ENCODE measurements at places on chromosomes 7 and 10. TPM values are rescaled to one million over a fixed set of nuclear protein-coding genes. Genes with fewer than 3 reads are reported as not detected.

FGL2 gene
- total RNA-seq = not detected

GRID2IP gene
- 0.10 TPM for total RNA-seq

DNA sequence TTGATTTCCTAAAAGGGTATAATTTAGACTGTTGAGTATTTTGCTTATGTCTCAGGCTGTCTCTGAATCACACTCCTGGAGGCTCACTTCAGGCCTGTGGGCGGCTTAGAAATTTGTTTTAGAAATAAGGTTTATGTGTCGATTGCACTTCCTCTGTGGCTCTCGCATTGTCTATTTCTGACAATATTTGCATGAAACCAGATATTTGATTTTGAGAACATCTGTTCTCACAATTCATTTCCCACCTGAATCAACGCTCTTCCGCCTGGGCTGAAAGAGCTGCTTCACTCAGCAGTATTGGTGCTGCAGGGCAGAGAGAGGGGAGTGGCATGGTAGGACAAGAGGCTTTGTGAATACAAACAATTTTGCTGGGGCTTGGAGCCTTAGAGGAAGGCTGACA is 262.0 kb downstream of the ADRA2A start:
- H3K4me1 ChIP-seq = no peaks in the 10 kb centered on the region
- peaks cover 10% of the 10 kb centered on the region for H3K27me3 ChIP-seq
- no peak for DNase-seq
- no peak overlapping the region for H3K4me3 ChIP-seq

CCL24 gene
- not detected for total RNA-seq

DNA sequence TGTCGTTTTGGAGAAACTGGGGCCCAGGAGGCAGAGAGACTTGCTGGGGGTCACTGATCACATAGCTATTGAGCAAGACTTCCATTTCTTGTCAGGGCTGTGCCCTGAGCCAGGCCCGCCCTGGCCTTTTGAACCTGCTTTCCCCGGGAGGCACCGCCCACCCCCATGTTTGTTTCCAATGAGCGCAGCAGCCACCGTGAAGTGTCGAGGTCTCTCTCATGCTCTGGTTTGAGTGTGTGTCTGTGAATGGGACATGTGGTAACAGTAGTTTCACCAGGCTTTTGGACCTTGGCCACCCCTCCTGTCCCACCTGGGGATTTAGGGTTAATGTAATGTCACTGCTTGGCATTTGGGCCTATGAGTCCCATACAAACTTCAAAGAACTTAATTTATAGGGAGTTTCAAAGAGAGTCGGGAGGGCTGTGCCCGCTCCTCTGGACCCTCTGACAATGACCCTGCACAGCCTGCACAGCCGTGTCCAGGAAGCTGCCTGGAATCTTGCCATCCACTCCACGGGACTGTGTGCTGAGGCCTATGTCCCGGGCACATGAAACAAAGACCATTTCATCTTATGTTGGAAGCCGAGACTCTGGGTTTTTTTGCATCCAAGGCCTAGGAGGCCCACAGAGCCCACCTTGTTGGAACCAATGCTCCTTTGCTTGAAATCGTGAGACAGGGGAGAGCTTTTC is 6.3 kb downstream of the PRF1 start:
- H3K4me1 ChIP-seq = peaks cover 6% of the 10 kb centered on the region
- peaks cover 12% of the 10 kb centered on the region for H3K36me3 ChIP-seq
- no peak for DNase-seq
- no peak overlapping the region for H3K4me3 ChIP-seq
- H3K27me3 ChIP-seq = peaks cover 3% of the 10 kb centered on the region
- no peak overlapping the region for H3K27ac ChIP-seq

DNA sequence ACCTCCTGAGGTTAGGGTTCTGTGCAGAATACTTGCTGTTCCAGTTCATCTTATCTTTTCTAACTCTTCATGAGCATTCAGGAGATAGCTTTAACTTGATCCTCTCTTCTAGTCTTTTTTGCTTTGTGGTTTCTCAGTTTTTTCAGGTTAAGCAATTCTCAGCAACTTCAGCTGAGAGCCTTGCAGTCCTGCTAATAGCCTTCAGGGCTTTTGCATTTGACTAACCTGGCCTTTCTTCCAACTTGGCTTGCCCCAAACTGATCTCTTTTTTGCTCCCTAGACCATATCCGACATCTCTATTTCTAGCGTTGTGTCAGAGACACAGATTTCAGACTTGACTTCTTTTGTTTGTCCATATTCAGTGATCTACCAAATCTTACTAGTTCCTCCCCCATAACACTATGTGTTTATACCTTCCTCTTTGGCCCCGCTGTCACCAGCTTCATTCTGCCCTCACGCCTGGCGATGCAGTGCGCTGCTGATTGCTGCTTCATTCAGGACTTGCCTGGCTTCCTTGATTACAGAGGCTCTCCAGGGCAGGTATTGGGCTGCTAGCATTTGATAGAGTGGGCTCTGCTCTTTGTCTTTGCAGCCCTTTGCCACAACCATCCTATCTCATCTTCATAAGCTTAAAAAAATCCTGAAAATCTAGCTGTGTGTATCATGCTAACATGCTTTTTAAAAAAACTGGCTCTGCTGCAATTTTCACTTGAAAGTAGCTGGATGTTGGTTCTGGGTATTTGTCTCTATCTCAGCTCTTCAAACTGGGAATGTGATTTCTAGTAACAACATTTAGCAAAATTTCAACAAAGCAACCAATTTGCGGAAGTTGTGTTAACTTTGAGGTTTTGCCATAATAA is 9.6 kb downstream of the CUL1 start:
- peak overlapping the region; percentile 37 for H3K27ac ChIP-seq
- peaks cover 3% of the 10 kb centered on the region for H3K36me3 ChIP-seq
- no peak for DNase-seq
- H3K4me3 ChIP-seq = no peak overlapping the region
- peaks cover 84% of the 10 kb centered on the region for H3K4me1 ChIP-seq
- H3K27me3 ChIP-seq = no peaks in the 10 kb centered on the region

GRCh38 chr7:102991540-102992214 is 78.9 kb downstream of the LRRC17 start:
- H3K36me3 ChIP-seq = no peaks in the 10 kb centered on the region
- DNase-seq = peak; percentile 14
- H3K4me1 ChIP-seq = peaks cover 3% of the 10 kb centered on the region
- H3K27ac ChIP-seq = no peak overlapping the region
- H3K27me3 ChIP-seq = no peaks in the 10 kb centered on the region

- DNase-seq = no peak
- no peaks in the 10 kb centered on the region for H3K4me1 ChIP-seq
- no peak overlapping the region for H3K4me3 ChIP-seq
- no peak overlapping the region for H3K27ac ChIP-seq
Observed at GRCh38 chr10:44393834-44394547, 9.1 kb upstream of the CXCL12 start.

COL1A2 gene
- total RNA-seq = 0.26 TPM

DNA sequence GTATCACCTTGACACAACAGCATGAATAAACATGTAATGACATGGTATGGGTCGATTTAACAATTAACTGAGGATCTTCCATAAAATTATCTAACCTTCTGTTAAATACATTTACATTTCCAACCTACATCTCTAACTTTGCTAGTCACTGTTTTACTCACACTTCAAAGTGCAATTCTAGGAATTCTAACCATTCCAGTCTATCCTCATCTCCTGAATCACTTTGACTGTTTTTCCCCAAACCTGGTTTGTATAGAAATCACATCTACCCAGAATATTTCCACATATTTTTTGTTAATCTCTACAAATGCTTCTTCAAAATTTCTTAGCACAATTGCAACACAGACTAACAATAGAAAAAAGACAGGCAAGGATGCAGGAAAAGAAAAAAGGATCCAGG is 6.2 kb downstream of the ABI1 start:
- peaks cover 65% of the 10 kb centered on the region for H3K4me1 ChIP-seq
- H3K4me3 ChIP-seq = no peak overlapping the region
- no peaks in the 10 kb centered on the region for H3K27me3 ChIP-seq
- H3K36me3 ChIP-seq = peaks cover 11% of the 10 kb centered on the region
- no peak for DNase-seq

GRCh38 chr10:98533746-98534445 is 87.2 kb upstream of the HPS1 start:
- H3K4me3 ChIP-seq = no peak overlapping the region
- H3K27ac ChIP-seq = no peak overlapping the region
- no peak for DNase-seq

ZNF727 gene
- 0.52 TPM for total RNA-seq

DNA sequence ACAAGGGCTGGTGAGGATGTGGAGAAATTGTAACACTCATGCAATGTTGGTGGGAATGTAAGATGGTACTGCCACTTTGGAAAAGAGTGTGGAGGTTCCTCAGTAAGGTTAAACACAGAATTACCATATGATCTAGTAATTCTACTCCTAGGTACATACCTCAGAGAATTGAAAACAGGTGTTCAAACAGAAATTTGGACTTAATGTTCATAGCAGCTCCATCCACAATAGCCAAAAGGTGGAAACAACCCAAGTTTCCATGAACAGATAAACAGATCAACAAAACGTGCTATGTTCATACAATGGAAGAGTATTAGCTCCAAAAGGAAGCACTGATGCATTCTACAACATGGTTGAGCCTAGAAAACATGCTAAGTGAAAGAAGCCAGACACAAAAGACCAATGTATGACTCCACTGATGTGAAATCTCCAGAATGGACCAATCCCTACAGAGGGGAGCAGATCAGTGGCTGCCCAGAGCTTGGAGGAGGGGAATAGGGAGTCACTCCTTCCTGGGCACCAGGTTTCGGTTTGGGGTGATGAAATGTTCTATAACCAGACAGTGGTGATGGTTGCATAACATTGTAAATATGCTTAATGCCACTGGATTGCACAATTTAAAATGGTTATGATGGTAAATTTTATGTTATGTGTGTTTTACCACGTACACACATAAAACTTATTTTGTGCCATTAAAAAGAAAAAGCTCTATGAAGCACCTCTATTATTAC is 5.7 kb upstream of the WDR86 start:
- no peak overlapping the region for H3K27ac ChIP-seq
- no peak overlapping the region for H3K4me3 ChIP-seq
- DNase-seq = no peak

NUDT13 gene
- 0.72 TPM for total RNA-seq

EVX1 gene
- not detected for total RNA-seq

GRCh38 chr7:19437446-19437845 is 271.4 kb downstream of the POLR1F start:
- no peaks in the 10 kb centered on the region for H3K4me1 ChIP-seq
- H3K27ac ChIP-seq = no peak overlapping the region

RNF148 gene
- total RNA-seq = not detected

GRCh38 chr10:5814110-5815107 is 1.2 kb upstream of the GDI2 start:
- H3K4me3 ChIP-seq = peak overlapping the region; percentile 84
- peaks cover 13% of the 10 kb centered on the region for H3K36me3 ChIP-seq
- H3K27me3 ChIP-seq = no peaks in the 10 kb centered on the region
- no peak for DNase-seq

DNA sequence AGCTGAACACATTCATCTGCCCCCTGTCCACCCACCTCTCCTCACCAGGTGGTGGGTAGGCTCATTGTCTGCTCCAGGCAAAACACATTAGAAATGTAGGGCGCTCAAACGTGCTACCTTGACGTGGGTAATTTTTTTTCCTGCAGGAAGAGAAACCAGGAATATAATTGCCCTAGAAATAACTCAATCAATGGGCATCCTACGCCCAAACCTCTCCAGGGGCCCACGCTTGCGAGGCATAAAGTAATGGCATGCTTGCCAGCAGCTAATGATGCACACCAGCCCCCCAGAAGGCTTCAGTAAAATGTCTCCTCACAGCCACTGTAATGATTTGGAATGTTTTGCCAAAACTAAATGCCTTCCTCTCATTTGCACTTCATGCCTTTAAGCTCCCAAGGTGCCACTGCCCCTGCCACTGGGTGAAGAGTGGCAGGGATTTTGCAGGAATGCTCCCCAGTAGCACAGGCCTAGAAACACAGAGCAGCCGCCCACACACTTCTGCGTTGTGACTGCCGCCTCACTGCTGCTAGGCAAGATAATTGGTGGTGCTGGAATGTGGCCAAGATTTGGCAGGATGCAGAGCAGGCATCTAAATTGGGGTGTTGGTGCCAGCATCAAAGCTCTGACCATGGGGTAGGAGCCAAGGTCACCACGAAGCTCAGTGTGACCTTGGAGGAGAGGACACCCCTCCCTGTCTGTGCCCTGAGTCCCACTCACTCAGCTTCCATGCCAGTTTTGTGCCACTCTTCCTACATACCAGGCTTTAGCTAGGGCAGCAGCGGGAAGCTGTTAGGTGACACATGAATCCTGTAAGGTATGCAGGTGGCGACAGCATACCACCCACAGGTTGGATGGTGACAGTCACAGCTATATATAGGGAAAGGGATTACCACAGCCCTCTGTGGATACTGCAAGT is 48.7 kb upstream of the PPP1R3C start:
- H3K27ac ChIP-seq = no peak overlapping the region
- H3K36me3 ChIP-seq = no peaks in the 10 kb centered on the region
- H3K4me3 ChIP-seq = no peak overlapping the region
- H3K4me1 ChIP-seq = no peaks in the 10 kb centered on the region

- DNase-seq = no peak
- H3K4me3 ChIP-seq = no peak overlapping the region
- H3K27ac ChIP-seq = no peak overlapping the region
- no peaks in the 10 kb centered on the region for H3K36me3 ChIP-seq
Observed at GRCh38 chr10:116440330-116441030, 12.8 kb downstream of the PNLIPRP3 start.

DNA sequence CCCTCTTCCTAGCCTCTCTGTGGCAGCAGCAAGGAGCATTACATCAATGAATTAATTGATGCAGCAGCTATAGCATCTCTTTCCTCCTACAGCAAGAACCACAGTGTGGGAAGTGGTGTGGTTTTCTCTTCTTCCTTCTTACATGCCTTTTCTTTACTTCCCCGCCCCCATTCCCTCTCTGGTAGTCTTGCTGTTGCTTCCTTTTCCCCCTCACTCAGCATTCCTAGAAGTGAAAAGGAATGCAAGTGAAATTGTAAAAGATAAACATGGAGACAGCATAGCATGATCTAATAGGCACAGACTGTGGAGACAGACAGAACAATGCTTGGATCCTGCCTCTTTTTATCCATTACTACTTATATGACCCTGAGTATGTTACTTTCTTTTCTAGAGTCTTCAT is 370.5 kb upstream of the BMPER start:
- DNase-seq = no peak
- no peaks in the 10 kb centered on the region for H3K4me1 ChIP-seq
- H3K36me3 ChIP-seq = peaks cover 53% of the 10 kb centered on the region
- H3K27ac ChIP-seq = no peak overlapping the region
- no peak overlapping the region for H3K4me3 ChIP-seq

GRCh38 chr7:149753375-149754233 is 19.8 kb downstream of the ZNF467 start:
- H3K4me3 ChIP-seq = no peak overlapping the region
- H3K27ac ChIP-seq = no peak overlapping the region
- no peak for DNase-seq
- no peaks in the 10 kb centered on the region for H3K4me1 ChIP-seq

DNA sequence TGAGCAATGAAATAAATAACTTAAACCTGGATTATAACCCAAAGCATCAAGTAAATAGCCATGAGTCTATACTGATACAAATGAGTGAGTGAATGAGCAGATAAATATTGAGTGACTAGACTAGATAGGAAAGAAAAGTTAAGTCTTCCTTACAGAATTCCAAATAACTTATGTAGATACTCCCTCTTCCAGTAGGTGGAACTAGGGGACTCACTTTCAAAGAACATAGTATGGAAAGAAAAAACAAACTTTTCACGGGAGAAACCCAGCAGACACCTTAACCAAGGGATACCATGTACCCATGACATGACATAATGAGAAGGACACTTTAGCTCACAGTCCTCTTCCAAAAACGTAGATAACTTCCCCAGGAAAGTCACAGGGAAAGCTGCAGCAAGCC is 32.2 kb downstream of the CSGALNACT2 start:
- H3K4me1 ChIP-seq = peaks cover 12% of the 10 kb centered on the region
- H3K4me3 ChIP-seq = no peak overlapping the region
- no peak overlapping the region for H3K27ac ChIP-seq
- no peak for DNase-seq
- no peaks in the 10 kb centered on the region for H3K27me3 ChIP-seq
- peaks cover 35% of the 10 kb centered on the region for H3K36me3 ChIP-seq
